NCI-H1694 (cell line): ENCODE measurements at places on chromosomes 2 and 18.
A peak's percentile ranks its signal among the peaks of the same experiment; 100 is the strongest.

DNA sequence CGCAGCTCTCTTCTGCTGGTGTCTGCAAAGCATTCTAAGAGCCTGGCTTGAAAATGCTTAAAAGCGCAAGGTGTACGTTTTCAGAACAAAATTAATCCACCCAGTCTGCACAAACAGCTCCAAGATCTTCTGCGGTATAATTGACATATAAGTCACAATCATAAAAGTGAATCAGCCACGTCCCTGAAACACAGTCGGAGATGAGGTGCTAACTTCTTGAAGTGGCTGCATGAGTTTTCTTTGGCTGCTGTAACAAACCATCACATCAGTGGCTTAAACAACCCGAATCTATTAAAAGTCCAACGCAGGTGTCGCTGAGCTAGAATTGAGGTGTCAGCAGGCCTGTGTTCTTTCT is 32.6 kb downstream of the ARL4C start:
- no peak for DNase-seq

GRCh38 chr18:905948-906415 is 1.3 kb downstream of the ADCYAP1 start:
- DNase-seq: no peak

- no peak for DNase-seq
Measured at GRCh38 chr18:56987236-56987635, 159.7 kb upstream of the BOD1L2 start.

DNA sequence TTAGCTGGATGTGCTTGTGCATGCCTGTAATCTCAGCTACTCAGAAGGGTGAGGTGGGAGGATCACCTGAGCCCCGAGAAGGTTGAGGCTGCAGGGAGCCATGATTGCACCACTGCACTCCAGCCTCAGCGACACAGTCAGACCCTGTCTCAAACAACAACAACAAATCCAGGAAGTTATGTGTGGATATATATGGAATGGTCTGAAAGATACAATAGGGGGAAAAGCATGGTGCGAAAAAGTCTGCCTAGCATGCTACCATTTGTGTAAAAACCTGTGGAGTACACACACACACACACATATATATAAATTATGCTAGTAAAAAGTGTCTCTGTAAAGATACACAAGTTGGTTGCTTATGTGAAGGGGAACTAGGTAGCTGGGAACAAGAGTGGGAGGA is 6.9 kb upstream of the HOXD1 start:
- DNase-seq: no peak

DNA sequence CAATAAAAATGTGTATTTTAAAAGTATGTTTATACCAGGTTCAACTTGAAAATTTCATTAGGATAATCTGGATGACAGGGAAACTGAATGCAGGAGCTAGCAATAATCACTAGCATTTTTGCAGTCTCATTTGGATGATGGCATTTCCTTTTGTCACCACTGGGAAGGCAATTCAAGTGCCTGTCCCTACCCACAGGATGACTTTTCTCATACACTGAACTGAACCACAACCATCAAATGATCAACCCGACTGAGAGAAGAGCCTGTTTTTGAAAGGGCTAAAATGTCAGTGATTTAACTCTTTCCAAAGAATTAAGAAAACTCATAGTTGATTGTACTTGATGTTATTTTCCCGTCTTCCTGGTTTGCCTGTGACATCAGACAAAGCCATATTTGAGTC is 115.0 kb downstream of the FAM124B start:
- no peak for DNase-seq

DNA sequence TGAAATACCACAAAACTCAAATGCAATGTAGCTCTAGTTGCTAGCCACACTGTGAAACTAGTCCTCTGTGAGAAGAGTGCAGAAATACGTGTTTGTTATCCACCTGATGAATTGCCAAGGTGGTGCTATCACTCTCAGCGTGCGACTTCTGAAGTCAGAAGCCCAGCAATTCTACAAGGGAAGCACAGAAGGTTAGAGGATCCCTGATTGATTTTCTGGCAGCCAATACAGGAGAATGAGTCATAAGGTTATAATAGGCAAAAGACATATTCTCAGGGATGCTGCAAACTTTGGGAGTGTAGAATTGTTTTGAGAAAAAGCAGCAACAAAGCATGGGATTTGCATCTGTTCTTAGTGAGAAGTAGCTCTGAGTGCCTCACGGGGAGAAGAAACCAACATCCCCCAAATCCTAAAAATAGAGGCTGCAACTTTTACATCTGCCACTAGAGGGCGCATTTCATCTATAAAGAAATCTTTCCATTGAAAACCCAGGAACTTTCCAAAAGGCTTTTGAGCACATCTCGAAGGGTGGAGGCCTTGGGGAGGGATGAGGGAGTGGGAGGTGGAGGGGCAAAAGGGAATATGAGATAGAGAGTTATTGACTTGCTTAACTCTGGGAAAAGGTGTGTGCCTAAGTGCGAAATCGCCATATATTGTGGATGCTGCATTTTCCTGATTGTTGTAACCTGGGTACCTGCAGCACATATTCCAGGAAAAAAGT is 78.0 kb downstream of the TMEM182 start:
- DNase-seq: peak; percentile 80

DNA sequence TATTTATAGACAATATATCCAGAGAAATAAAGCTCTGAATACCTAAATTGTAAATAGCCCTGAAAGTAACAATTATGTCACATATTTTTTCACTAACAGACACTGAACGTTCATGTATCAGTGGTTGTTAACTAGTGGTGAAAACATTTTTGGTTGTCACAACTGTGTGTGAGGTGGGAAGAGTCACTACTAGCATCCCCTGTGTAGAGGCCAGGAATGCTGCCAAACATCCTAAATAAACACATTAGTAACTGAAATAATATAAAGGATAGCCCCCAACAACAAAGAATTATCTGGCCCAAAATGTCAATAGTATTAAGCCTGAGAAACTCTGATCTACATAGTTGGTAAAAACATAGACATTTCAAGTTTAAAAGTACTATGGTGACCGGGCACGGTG is 64.5 kb downstream of the ROCK1 start:
- no peak for DNase-seq

- DNase-seq: no peak
Measured at GRCh38 chr2:239268549-239268948, 132.3 kb downstream of the HDAC4 start.

DNA sequence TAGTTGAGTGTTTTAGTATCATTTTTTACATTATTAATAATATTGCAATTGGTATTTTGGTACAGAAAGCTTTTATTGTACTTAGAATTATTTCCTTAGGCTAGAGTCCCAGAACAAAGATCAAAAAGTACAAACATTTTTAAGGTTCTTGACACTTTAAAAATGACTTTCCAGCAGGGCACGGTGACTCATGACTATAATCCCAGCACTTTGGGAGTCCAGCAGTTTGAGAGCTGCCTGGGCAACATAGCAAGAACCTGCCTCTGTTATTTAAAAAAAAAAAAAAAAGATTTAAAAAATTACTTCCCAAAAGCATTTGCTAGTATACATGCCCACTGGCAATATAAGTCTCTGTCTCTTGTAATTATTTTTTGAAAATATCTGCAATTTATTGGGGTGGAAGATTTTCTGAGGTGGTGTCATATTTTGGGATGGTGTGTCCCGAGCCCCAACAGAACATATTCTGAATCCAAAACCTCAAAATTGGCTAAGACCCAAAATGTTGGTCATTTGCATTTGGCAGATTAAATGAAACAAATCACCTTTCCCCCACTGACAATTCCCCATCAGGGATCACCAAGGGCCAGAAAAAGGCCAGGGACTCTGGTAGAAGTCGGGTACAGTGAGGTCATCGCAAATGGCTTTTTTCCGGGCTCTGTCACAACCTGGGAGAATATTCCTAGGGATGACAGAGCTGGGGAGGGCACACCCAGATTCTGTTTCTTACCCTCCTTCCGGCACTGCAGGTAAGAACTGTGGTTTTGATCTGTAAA is 42.1 kb downstream of the NIFK start:
- DNase-seq: no peak

DNA sequence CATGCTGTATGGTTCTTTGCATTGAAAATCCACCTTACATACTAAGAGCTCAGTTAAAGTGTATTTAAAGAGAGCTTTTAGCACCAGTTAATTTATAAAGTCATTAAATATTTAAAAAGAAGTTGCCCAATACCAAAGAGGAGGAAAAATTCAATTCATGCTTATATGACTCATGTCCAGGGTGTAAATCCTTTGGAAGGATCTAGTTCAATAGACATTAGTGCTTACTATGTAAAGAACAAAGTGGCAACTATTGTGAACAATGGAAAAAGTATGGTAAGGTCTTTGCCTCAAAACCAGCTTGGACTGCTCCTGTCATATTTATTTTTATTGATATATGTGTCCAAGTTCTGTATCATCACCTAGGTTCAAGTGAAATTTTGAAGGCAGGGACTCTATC is 90.5 kb downstream of the SCN9A start:
- no peak for DNase-seq

- no peak for DNase-seq
Measured at GRCh38 chr18:35022426-35023001, 18.7 kb upstream of the MAPRE2 start.

- DNase-seq: no peak
Measured at GRCh38 chr2:72803626-72804320, 22.1 kb downstream of the EXOC6B start.

- DNase-seq: no peak
Measured at GRCh38 chr2:3051266-3051665, 326.4 kb downstream of the EIPR1 start.

GRCh38 chr18:63311118-63312018 is 8.2 kb downstream of the BCL2 start:
- DNase-seq: no peak

- DNase-seq: no peak
Measured at GRCh38 chr2:98084869-98085238, 2.1 kb upstream of the VWA3B start.

- DNase-seq: no peak
Measured at GRCh38 chr18:52341608-52342381, 1.8 kb downstream of the DCC start.

DNA sequence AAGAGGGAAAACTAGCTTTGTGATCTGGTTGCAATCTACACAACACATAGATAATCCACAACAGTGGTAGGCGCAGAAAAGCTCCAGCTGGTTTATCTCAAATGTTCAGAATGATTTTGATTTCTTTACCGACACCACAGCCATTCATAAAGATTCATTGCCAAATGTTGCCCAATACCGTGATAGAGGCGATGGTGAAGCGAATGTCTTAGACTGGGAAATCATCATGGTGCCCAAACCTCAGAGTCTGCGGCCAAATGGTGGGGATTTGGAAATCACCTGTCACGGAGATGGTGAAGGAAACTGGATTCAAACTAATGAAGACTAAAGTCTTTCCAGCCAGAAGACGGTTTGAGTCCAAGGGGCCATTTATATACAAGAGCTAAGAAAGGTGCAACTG is 48.5 kb upstream of the CCDC150 start:
- DNase-seq: no peak

- DNase-seq: no peak
Measured at GRCh38 chr18:65547046-65547445, 203.8 kb upstream of the CDH7 start.

DNA sequence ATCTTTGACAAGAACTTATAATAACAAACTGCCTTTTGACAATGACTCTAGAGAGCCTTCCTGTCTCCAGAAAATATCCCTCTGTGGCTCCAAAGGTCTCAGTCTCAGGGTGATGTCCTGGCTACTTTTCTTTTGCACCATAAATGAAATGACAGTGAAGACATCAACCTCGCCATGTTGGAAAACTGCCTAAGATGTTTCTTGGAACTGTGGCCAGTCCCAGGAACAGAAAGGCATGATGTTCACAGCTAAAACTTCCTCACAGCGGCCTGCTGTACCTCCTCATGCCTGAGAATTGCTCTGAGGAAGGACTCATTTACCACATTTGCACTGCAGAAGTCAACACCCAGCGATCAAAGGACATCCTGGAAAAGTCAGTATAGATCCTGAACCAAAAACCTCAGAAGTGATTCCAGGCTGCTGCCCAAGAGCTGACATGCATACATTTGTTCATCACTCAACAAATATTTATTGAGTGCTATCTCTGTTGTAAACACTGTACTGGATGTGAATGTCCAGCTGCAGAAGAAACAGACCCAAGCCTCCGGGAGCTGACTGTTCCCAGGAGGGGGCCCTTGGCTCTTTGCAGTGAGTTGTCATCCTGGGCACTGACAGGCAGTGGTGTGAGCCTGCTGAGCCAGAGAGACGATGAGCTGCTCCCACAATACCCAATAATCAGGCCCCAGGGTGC is 64.3 kb upstream of the ACSL3 start:
- no peak for DNase-seq

- no peak for DNase-seq
Measured at GRCh38 chr2:20537423-20538307, 90.8 kb downstream of the RHOB start.

DNA sequence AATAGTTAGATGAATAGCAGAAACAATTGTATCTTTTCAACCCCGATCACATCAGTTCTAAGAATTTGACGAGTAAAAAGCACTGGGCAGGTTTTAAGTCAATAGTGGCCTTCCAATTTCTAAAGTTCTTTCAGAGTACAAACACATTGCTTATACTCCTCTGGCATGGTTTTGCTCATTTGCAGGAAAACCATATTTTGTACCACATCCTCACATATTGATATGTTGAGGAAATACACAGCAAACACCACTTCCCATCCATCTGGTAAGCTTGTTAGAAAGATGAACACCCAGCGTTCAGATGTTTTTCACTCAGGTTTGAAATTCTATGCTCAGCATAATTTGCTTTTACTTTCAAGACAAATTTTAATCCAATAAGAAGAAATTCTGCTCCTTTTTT is 344.6 kb upstream of the ACVR2A start:
- DNase-seq: no peak

- peak; percentile 7 for DNase-seq
Measured at GRCh38 chr2:130355578-130356431, at the start of gene PTPN18. TSS of gene PTPN18 (plus strand) at chr2:130356056. CDS start at chr2:130356108, 52 bp downstream.

DNA sequence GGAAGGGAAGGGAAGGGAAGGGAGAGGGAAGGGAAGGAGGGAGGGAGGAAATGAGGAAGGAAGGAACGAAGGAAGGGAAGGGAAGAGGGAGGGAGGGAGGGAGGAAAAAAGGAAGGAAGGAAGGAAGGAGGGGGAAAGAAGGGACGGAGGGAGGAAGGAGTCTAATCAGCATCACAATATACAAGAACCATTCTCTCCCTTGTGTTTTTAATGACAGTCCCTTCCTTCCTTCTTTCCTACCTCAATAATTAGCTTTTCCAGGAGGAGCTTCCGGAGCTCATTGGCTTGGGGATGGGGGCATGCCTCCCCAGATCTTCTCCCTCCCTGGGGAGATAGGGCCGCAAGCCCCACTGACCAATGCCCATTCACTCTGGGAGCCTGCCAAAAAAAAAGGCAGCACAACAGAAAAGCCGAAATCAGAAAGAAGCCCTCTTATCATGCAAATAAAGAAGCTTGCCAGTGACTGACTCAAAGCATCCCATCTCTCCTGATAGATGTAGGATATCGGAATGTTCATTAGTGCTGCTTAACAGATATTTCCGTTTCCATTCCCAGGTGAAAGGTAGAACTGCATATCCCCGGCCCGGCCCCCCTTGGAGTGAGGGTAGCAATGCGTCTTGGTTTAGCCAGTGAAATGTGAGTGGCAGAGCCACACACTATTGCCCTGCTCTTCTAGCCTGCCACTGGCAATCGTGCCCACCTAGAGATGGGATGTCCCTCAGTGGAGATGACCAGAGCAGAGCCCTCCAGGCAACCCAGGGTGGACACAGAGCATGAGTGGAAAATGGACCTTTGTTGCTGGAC is 17.8 kb upstream of the SMAD7 start:
- no peak for DNase-seq
